ENCODE measurements at places on chromosomes 3 and 15.

DNA sequence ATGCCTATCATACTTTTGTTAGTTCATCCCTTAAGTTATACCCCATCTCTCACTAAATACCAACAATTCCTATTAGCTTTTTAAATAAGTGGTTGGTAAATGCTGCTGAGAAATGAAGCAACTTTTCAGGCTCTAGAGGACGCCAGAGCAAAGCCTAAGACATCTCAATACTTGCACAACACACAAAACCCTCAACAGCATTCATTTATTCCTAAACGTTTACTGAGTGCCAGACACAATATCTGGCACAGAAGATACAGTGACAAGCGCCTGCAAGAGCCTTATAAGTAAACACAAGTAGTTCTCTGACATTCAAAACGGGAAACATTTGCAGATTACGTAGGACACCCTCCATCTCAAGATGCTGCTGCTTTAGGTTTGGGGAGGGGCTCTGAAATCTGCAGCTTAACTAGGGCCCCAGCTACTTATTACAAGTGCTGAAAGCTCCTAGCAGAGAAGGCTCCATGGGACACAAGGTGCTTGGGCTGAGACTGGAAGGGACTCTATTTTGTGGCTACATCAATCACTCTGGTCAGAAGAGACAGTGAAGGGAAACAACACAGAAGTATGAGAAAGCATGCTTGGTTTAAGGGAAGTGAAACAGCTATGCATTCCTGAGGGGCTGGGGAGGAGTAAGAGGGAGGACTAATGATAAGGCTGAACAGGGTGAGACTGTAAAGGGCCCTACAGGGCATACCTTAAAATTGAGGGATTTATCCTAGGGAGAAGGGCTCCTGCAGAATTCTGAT, 311.3 kb downstream of the PLCL2 start:
- DNase-seq, result no peak

- no peak for DNase-seq
These were observed 414.6 kb downstream of the FOXP1 start for GRCh38 chr3:71168880-71169411.

DNA sequence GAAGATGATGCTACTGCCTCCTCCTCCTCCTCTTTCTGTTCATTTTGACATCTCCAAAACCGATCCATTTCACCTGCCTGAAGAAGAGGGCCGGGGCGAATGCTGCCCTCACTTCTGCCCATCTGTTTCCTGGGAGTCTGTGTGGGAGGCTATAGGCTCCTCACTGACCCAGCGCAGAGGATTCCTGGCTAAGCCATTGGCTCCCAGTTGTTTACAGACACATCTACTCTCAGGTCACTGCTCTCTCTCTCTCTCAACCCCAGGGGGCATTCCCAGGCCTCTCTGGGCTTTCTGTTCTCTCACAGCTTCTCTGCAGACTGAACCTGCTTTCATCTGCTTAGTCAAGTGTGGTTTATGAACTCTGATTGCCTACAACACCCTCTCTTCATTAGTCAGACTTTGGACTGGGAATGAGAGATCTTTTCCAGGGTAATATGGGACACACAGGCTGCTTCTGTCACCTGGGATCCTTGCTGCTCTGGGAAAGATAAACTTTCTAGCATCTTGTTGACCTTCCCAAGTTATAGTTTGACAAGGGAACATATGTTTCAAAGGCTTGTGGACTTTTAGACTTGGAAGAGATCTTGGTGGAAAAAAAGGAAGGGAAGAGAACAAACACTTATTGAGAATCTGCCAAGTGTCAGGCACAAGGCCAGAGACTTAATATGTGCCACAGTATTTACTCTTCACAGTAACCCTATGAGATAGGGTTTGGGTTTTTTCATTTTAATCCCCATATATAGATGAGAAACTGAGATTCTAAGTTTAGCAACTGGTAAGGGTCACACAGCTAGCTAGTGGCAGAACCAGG, 30.2 kb upstream of the USP3 start:
- no peak for DNase-seq

DNA sequence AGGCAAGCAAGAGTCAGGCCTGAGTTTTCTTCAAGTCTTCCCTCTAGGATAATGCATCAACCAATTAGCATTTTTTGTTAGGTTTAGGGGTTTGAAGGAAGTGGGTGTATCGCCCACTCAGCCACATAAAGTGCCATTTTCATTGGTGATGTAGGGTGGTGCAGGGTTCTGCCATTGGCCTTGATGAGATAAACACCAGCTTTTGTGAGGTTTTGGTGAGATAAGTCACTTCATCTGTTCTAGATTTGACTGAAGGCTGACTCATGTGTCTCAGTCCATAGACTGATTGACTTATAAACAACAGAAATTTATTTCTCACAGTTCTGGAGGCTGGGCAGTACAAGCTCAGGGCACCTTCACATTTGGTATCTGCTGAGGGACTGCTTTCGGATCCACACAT, 84.5 kb upstream of the C3orf80 start:
- DNase-seq, result no peak

GRCh38 chr3:169327546-169328356, 335.8 kb downstream of the MECOM start:
- no peak for DNase-seq

DNA sequence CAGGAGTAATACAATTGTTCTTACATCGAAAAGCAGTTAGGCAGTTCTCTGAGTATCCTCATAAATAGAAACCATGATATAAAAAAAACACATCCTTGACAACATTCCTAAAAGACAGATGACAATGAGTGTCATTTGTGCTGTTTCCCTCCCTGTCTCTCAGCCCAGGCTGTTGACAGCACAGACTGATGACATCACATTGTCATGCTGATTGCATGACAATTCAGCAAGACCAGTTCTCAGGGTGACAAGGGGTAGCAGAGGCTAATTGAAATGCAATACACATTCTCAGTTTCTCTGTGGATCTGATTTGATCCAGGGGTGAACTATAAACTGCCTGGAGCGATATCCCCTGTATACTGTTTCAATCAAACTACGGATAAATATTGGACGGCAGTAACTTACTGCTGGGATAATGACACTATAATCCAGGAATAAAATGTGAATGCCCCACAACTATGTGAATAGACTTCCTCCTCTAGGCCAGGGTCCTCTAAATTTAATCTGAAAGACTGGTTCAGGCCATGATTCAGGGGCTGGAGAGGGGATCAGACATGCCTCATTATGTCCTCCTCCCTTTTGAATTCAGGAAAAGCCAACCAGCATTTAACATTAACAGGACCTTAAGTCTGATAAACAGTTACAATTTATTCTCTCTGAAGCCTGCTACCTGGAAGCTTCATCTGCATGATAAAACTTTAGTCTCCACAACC, 16.7 kb upstream of the EIF1B start:
- no peak for DNase-seq

DNA sequence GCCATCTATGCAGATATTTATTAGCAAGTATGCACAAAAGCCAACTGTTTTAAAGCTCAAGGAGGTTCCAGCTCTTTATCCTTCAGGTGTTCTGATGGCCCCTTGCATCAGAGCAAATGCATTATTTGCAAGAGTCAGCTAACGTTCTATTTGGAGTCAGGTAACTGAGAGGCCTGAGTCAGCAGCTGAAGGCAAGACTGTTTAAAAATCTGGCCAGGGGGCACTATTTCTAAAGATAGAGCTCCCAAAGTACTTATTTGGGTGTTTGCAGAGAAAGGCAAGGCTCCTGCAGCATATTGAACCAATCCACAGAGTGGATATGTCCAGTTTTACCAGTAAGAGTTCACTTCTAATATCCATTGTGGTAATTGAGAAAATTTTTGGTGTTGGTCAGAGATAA, 146.1 kb downstream of the LRTM1 start:
- no peak for DNase-seq

DNA sequence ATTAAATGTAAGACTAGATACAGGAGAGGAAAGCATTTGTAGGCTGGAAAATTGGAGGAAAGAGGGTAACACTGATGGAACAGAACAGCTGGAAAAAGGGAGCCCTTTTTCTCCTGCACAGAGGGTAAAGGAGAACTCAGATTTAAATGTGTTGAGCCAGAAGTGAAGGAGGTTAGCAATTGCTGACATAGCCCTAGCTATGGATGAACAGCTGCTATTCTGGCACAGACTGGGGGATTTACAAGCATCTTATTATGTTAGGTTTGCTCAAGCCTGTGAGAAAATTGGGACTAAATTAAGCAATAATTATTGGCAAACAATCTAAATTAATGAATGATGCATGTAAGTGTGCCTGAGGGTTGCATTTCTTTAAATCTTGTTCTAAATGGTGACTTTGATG, 40.6 kb upstream of the PRR20G start:
- DNase-seq, result no peak

GRCh38 chr3:87595798-87596197, 319.4 kb upstream of the POU1F1 start:
- DNase-seq, result no peak

DNA sequence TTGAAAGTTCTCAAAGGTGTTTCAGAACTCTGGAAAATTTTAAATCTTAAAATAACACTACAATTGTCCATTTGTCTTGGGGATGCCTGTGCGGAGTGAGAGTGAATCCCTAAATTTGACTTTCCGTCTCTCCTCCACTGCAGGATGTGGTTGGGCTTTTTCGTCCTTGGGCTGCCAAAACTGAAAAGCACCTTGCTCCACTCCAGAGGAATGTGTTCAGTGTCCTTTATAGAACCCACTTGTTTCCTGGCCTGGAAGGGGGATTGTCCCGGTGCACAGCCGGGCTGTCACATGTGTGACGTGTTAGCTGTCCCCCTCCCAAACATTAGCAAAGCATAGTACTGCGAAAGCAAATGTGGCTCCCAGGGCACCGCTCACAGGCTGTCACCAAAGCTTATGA, 69.6 kb upstream of the ATP10A start:
- no peak for DNase-seq

GRCh38 chr3:52782412-52783210, 5.2 kb downstream of the ITIH1 start:
- no peak for DNase-seq

DNA sequence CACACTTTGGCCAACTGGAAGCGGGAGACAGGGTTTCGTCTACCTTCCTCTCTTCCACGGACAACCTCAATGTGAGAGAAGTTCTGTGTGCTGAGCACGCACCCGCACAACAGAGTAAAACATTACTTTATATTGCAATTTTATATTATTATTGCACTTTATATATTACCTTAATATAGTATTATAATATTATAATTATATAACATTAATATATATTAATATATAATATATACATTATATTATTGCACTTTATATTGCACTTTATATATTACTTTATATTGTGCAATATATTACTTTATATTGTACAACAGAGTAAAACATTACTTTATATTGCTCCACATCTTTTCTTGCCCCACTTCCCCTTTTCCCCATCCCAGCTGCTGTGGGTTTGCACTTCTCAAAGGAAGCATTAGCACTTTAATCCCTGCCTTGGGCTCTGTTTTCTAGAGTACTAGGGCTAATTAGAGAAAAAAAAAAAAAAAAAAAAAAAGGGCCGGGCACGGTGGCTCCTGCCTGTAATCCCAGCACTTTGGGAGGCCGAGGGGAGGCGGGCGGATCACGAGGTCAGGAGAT, 76.4 kb upstream of the SLC4A7 start:
- no peak for DNase-seq

GRCh38 chr3:162610261-162610660, 1113.7 kb downstream of the OTOL1 start:
- DNase-seq, result no peak

DNA sequence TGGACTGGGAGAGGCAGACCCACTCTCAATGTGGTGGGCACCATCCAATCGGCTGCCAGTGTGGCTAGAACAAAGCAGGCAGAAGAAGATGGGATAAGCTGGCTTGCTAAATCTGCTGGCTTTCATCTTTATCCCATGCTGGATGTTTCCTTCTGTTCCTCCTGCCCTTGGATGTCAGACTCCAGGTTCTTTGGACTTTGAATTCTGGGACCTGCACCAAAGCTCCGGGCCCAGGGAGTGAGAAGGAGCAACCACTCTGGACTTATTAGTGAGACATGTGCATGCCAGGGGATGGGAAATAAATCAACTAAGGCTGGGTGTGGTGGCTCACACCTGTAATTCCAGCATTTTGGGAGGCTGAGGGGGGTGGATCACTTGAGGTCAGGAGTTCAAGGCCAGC, 20.0 kb upstream of the OSBPL11 start:
- DNase-seq, result no peak

DNA sequence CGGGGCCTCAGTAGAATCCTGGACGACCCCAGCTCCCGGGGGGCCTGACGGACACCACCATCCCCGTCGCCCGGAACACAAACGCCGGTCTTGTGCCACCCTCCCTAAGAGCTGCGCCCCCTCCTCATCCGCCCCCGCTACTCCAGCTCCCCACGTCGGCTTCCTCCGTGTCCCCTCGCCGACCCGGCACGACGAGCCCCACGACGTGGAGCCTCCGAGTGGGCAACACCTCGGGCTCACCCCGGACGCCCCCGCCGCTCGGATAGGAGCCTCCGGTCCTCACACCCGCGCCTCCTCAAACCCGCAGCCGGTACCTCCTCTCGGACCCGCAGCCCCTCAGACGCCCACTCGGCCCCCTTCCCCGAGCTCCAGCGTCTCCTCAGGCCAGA, 525 bp downstream of the NPTN start:
- DNase-seq, result no peak

DNA sequence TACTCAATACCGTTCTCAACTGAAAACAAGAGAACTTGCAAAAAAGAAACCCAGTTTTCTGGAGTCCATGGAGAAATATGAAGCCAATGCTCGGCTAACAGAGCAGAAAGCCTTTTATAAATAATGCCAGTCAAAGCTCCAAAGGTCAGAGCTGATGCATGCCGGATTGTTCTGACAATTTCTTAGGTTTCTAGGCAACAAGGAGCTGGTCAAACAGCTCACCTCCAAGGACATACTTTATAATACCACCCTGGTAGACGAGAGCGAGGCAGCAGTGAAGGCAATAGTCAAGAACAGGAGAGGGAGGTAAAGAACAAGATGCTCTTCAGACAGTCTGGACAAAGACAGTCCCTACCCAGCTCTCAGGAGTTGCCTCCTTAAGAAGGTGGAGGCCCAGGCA, 111.1 kb downstream of the UBE3A start:
- DNase-seq, result no peak

DNA sequence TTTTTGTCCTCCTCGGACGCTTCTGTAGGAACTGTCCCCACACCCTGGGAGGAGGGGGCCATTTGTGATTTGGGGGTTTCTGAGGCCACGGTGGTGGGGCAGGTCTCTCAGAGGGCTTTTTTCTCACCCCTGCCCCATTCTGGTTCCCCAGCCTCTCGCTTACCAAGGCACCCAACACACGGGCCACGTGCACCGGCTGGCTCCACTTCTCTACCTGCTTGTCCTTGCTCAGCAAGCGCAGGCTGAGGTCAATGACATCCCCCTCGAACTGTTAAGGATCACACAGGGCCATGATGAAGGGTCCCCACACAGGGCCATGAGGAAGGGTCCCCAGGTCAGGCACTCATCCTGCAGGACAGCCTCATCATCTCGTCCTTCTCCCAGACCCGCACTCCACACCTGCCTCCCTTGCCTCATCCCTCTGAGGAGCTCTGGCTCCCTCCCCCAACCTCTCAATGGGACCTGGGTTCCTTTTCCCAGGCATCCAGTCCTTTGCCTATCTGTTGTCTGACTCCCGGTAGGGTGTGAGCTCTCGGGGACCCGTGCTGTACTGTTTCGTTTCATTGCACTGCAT, 10.6 kb downstream of the EPB42 start:
- DNase-seq, result no peak
